Activated gamma-delta T cell treated with Interleukin-2 at 50 U/mL for 16 hours (primary cell): ENCODE measurements at places on chromosomes 6 and 20.

DNA sequence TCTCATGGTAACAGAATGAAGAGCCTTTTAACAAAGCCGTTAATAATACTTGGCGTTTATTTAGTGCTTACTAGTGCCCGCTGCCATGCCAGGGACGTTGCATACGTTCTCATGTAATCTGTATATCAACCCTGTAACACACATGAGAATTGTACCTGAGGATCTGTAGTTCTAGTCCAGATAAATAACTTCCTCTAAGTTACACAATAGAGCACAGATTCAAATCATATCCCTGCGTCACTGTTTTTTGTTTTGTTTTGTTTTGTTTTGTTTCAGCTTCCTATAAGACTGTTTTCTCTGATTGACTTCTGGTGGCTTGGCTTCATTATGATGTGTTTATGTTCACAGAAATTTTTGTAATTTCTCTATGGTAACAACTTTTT is 553 bp downstream of the ZSCAN16 start:
- no peak for DNase-seq

DNA sequence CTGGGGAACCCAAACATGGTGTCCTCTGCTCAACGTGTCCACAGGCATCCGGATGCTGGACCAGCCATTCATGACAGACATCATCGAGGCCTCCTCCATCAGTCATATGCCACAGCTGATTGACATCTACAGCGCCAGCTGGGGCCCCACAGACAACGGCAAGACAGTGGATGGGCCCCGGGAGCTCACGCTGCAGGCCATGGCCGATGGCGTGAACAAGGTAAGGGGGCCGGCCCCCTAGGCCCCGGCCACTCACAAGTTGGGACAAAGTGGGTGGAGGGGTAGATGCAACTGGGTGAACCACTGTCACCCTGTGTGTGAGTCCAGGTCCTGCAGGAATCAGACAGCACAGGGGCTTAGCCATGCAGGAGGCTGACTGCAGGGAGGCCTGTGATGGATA is 94.5 kb downstream of the BFSP1 start:
- DNase-seq = no peak

GRCh38 chr20:19431316-19431700 is 218.9 kb downstream of the SLC24A3 start:
- DNase-seq = no peak

GRCh38 chr6:170098428-170099170 is 192.3 kb downstream of the DLL1 start:
- no peak for DNase-seq

DNA sequence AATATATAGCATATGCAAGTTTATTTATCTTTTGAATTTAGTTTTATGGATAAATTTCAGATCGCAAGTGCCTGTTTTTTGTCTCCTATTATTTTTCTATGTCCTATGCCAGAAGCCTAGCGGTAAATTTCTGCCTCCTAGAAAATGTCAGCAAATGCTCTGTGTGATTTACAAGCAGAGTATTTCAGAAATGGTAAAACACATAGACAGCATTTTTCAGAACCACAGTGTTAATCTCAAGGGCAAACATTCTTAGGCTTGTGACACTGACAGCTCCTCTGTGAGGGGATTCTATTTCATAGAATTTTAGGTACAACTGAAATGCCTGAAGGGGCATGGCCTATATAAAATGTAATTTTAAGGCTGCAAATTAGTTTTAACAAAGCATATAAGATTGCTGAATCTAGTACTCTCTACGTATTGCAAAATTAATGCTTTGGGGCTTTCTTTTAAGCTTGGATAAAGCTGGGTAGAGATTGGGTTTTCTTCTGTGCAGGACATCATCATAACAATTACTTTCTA is 89.9 kb upstream of the PTCHD4 start:
- DNase-seq = no peak

- no peak for DNase-seq
Observed at GRCh38 chr20:31573555-31574321, 31.4 kb upstream of the ID1 start.

DNA sequence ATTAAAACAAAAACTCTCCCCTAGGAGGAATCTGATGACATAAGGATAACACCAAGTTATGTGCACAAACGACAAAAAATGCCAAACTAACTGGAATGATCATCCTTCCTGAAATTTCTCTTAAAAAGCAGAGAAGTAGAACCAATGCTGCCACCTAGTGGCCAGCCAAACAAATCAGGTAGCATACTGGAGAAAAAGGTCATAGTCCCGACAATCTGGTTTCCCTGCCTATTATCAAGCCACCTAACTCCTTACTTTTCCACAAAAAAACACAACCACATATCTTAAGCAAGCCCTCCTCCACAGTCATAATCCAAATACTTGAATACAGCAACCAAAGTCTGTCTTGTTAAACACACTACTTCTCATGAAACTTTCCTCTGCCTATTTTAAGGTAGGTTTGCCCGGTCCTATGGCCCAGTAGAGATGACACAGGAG is 5.3 kb downstream of the OARD1 start:
- DNase-seq = peak; percentile 64

- no peak for DNase-seq
Observed at GRCh38 chr6:119323478-119323877, 26.1 kb downstream of the MAN1A1 start.

- no peak for DNase-seq
Observed at GRCh38 chr20:62233684-62234083, 4.6 kb upstream of the OSBPL2 start.

DNA sequence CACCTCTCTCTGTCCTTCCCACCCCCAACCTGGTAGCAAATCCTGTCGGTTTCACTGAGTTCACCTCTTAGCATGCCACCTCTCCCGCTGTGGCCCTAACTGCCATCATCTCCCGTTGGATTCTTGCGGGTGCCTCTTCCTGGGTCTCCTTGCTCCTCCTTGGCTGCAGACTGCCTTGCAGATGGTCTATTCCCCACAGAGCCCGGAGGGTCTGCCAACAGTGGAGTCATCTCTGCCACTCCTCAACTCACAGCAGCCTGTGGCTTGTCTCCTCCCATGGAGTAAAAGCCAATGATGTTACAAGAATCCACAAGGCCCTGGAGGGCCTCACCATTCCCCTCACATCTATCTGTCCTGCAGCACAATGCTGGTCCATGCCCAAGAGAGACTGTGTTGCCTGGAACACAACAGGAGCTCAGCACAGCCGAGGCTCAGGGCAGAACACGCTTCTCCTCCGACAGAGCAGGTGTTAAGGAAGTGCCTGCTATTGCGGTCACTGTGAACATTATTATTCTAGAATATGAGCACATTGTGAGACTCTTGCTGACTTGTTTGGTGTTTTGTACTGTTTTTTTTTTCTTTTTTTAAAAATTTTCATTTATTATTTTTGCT is 241.8 kb upstream of the SULF2 start:
- no peak for DNase-seq

DNA sequence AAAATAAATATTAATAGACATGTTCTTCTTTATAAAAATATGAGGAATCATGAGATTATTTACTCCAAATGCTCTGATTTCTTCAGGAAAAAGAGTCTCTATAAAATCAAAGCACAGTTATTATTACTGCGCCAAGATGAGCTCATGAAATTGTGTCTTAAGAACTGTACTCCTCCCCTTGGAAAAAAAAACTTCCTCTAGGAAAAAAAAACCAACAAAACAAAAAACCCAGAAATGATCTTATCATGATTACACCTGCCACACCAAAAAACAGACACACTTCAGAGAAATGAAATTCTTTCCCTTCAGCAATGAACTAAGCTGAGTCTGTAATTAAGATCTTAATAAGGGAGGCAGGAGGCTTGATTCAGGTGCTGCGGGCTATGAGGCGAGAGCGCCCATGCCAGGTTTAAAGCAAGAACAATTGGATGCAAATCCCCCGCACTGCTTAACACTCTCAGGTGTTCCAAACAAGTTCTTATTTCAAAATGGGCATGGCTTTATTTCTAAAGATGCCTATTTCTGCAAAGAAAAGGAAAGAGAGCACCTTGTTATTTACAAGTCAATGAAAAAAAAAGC is 9.1 kb downstream of the NEDD9 start:
- DNase-seq = no peak

GRCh38 chr6:56838016-56838555 is 116.8 kb upstream of the BEND6 start:
- DNase-seq = no peak

DNA sequence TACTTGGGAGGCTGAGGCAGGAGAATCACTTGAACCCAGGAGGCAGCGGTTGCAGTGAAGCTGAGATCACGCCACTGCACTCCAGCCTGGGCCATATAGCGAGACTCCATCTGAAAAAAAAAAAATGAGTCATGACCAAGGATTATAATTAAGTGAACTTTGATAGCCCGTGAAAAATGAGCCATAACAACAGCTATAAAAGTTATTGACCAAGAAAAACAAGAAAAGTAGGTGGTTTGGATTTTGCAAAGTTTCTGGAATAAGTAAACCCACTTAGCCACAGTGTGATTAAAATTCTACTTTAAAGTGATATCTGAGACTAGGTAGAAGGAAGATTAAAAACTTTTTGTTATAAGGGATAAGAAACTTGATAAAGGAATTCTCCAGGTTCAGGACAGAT is 25.9 kb upstream of the BCLAF1 start:
- no peak for DNase-seq

GRCh38 chr20:51174536-51174935 is 151.6 kb upstream of the KCNG1 start:
- DNase-seq = no peak

GRCh38 chr20:48986899-48987298 is 59.2 kb upstream of the CSE1L start:
- no peak for DNase-seq

- DNase-seq = no peak
Observed at GRCh38 chr6:66103954-66104353, 396.9 kb upstream of the EYS start.

GRCh38 chr20:40941133-40941610 is 87.5 kb upstream of the TOP1 start:
- no peak for DNase-seq

DNA sequence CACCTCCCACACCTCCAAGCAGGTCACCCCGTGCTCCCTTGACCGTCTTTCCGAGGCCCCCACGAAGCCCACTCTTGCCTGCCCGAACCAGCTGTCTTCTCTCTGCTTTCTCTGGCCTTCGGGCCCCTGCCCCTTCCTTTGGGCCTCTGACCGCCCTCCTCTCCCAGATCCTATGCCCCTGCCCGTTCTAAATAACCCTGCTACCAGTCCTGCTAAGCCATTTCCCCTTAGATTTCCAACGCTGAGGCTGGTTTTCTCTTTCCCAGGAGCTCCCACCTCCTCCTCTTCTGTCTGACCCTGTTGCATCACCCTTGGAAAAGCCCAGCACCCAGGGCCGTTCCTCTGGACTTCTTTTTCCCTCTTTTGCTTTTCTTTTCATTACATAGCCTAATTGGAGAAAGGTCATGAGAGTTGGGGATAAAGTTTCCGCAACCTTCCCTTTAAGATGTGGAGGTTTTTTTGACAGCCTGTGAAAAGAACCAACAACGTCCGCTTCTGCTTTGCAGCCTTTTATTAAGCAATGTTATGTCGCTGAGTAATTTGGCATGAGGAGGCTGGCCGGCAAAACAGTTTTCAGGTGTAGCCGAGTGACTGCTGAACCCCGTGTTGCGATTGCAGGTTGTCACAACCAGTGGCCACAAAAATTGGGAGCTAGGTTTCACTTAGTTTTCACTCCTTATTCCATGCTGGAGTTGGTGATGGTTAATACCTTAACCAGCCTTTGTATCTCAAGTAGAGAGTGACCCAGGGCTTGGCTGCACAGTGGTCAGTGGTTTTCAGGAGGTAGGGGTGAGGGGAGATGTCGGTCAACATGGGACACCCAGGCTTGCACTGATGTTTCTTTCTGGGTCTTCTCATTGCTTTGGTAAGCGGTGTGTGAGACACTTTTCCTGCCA is 970 bp downstream of the BLTP3A start:
- DNase-seq = peak; percentile 3

GRCh38 chr6:79841577-79842375 is 105.6 kb downstream of the ELOVL4 start:
- DNase-seq = no peak

DNA sequence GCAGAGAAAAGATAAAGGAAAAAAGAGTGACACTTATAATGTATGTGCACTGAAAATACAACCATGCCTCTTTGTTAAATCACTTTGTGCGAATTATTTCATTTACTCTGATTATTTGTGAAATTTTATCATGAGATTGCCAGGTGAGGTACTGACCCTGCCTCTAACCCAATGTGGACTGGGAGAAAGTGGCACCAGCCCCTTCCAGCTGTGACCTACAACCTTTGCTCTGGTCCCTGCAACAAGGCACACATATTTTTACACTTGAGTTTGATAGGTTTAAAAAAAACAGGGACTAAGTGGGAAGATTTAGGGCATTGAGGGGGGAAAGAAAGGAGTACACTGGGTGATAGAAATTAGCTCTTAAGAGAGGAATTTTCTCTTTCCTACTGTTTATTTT is 80.3 kb upstream of the ISM1 start:
- DNase-seq = no peak

GRCh38 chr6:151075527-151075926 is 164.2 kb upstream of the AKAP12 start:
- no peak for DNase-seq
